ENCODE measurements at places on chromosomes 3 and 15. TPM values are rescaled to one million over a fixed set of nuclear protein-coding genes. Genes with fewer than 3 reads are reported as not detected.

The MINDY4B gene
- total RNA-seq, result not detected

The BLOC1S6 gene
- total RNA-seq, result 71.4 TPM

The LMCD1 gene
- 221 TPM for total RNA-seq

The NUSAP1 gene
- total RNA-seq, result 21.3 TPM

The IQCH gene
- total RNA-seq, result 3.0 TPM

The SMCO1 gene
- total RNA-seq, result not detected

The TEX9 gene
- total RNA-seq, result 8.8 TPM

The CDV3 gene
- 244 TPM for total RNA-seq

The ZNF662 gene
- 4.1 TPM for total RNA-seq

The NUP210 gene
- total RNA-seq, result 43.3 TPM

The THSD4 gene
- 19.6 TPM for total RNA-seq

The TBC1D5 gene
- total RNA-seq, result 100 TPM

The CMTM6 gene
- total RNA-seq, result 102 TPM

The CD276 gene
- total RNA-seq, result 153 TPM

The VGLL3 gene
- 55.7 TPM for total RNA-seq

DNA sequence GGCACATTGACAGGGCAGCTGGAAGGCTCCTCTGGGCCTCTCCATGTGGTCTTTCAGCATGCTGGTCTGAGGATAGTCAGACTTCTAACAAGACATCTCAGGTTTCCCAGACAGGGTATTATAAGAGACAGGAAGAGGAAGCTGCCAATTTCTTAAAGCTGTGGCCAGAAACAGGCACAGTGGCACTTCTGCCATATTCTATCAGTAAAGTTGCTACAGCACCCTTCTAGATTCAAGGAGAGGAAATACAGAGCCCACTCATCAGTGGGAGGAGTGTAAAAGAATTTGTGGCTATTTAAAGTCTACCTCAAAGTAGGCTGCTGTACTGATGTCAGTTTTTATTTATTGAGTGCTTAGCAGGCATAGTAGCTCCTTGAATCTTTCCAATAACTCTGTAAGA, 55.5 kb downstream of the BTD start:
- DNase-seq, result no peak

- no peak for DNase-seq
These were observed 74.4 kb upstream of the HES1 start for GRCh38 chr3:194061421-194062030.

DNA sequence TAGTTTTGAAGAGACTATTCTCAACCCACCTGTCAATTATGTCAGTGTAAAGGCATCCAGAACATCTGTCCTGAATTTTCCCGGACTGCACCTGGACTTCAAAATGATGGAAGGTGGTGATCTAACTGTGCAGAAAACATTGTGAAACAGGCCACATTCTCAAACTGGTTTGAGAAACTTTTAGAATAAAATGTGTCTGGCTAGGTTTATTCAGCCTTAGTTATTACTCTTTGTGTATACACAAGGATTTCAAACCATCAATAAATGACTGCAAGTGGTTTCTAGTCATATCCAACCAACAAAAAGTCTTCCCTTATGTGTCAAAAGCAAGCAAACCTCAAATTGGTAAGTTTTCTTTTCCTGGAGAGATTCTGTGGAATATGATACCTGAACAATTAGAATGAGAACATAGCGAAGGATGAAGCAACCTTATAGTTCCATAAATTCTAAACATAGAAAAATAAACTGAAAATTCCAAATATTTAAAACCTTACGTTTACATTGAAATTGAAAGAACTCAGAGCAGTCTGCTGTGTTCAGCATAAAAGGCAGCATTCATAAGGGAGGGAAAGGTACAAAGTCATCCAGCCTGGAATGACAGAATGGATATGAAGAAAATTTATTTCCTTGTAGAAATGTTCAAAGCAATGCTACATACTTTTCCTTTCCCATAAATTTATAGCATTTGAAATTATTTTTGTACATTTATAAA, 306.6 kb upstream of the TGFBR2 start:
- DNase-seq, result no peak

DNA sequence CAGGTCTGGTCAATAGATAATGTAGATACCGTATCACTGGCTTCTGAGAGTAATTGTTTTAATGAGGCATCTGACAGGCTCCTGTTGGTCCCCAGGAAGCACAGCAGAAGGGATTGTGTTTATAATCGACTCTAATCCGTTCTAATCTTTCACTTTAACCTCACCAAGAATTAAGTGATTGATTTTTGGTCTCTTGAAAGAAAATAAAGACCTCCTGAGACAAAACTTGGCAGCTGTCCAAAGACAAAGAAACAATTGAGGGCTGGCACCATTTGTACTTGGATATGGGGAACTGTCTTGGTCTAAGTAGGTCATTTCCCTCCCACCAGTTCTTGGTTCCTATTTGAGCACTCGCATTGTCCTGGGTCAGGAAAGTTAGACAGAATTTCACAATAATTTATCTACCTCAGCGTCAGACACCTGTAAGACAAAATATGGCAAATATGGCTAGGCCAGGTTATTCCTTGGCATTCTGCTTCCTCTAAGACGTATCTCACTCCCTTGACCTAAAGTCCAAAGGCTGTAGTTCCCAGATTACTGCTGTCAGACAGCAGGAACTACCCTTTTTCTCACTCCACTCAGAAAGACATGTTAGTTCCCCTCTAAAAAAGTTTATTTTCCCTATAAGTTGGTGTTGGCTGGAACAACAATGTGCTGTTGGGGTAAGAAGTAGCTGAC, 22.7 kb upstream of the CD96 start:
- DNase-seq, result no peak

DNA sequence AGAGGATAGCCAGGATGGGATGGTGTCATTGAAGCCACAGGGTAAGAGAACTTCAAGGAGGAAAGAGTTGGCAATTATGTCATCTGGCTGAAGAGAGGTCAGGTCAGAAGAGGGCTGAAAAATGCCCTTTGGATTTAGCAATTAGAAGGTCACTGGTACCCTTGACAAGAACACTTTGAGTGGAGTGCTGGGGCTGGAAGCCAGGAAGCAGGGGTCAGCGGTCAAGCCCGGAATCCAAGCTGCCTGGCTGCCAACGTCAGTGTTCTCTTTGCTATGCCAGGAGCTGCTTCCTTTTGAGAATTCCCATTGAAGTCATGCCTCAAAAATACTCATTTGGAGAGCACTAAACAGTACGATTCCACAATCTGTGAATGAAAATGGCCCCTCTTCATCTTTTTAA, 386.5 kb downstream of the SHQ1 start:
- no peak for DNase-seq

DNA sequence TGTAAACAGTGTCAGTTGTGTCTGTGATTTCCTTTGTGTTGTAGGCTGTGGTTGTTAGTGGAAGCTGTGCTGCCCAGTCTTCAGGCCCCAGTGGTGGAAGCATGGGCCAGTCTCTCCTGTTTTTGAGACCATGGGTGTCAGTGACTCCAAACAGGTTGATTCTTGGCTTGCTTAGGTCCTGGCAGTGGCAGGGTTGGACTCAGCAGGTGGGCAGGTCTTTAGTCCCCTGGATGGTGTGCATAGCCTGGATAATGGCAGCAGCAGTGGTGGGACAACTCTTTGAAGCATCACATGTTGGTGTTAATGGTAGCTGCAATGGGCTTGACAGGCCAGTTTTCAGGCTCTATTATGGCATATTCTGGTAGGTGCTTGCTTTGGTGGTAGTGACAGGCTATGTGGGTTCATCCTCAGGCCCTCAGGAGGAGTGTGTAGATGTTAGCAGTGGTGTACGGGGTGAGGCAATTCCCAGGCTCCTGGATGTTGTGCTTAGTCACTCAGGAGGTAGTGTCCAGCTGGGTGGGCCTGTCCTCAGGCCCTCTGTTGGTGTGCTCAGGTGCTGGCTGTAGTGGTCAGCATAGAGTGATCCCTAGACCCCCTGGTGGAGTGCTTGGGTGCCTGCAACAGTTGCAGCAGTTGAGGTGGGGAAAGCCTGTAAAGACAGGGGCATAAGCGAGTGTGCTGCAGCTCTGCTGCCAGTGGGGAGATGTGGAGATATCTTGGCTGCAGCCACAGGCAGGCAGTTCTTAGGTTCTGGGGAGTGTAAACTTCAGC, 596.7 kb downstream of the PDCD6IP start:
- no peak for DNase-seq

- DNase-seq, result no peak
These were observed 222.9 kb downstream of the WDR72 start for GRCh38 chr15:53536479-53537120.

DNA sequence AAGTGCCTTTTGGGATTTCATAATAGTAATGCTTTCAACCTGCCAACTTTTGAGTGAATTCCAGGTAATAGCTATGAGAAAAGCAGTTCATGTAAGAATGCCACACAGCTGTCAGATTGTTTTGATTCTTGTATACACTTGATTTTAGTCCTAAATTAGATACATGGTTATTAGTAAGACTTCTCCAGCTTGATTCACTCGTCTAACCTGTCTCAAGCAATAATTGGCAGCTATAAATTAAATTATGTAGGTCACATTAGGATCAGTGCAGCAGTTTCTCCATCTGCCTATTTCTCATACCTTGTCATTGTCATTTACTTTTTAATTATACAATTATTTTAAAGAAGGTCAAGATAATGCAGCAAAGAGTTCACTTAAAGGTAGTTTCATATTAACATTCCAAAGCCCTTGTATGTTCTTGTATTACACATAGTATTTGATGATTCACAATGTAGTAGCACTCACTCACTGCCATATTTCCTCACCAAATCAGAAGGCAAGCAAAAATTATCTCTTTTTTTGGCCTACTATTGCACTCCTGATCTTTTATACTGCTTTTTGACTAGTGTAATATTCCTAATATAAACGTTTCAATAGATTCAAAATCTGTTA, 10.9 kb upstream of the CRYBG3 start:
- DNase-seq, result no peak

DNA sequence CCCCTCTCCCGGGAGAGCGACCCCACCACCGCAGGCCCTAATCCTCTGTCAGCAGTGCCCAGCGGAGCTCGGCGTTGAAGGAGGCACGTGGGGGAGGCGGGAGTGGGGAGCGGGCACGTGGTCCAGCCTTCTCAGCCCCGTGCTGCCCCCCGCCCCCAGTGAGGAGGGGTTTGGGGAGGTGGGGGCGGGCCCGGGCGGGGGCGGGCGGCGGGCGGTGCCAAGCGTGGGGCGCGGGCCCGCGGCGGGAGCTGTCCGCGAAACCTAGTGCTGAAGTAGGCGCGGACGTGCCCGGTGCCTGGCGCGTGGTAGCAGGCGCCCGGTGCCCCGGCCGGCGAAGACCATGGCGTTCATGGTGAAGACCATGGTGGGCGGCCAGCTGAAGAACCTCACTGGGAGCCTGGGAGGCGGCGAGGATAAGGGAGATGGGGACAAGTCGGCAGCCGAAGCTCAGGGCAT, at the start of gene CPLX3:
Gene CPLX3, plus strand, starts transcription at position 264 of the 456 bp plus-strand sequence. Its CDS starts 77 bp downstream, at position 341.
- DNase-seq, result no peak

GRCh38 chr15:51848811-51849210, 19.4 kb downstream of the TMOD3 start:
- no peak for DNase-seq

GRCh38 chr3:176078906-176079305, 1118.4 kb downstream of the TBL1XR1 start:
- no peak for DNase-seq

DNA sequence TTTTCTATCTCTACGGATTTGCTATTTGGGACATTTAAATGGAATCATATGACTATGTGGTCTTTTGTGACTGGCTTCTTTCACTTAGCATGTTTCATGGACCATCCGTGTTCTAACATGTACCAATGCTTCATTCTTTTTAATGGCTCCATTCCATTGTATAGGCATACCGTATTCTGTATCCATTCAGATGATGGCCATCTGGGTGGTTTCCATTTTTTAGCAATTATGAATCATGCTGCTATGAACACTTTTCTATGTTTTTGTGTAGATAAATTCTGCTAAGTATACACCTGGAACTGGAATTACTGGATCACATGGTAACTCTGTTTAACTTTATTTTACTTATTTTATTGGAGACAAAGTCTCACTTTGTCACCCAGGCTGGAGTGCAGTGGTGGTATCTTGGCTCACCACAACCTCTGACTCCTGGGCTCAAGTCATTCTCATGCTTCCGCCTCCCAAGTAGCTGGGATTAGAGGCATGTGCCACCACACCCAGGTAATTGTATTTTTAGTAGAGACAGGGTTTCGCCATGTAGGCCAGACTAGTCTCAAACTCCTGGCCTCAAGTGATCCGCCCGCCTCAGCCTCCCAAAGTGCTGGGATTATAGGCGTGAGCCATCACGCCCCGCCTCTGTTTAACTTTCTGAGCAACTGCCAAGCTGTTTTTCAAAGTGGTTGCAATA, 13.4 kb downstream of the UBP1 start:
- no peak for DNase-seq

GRCh38 chr3:104886220-104886995, 480.3 kb upstream of the ALCAM start:
- no peak for DNase-seq

DNA sequence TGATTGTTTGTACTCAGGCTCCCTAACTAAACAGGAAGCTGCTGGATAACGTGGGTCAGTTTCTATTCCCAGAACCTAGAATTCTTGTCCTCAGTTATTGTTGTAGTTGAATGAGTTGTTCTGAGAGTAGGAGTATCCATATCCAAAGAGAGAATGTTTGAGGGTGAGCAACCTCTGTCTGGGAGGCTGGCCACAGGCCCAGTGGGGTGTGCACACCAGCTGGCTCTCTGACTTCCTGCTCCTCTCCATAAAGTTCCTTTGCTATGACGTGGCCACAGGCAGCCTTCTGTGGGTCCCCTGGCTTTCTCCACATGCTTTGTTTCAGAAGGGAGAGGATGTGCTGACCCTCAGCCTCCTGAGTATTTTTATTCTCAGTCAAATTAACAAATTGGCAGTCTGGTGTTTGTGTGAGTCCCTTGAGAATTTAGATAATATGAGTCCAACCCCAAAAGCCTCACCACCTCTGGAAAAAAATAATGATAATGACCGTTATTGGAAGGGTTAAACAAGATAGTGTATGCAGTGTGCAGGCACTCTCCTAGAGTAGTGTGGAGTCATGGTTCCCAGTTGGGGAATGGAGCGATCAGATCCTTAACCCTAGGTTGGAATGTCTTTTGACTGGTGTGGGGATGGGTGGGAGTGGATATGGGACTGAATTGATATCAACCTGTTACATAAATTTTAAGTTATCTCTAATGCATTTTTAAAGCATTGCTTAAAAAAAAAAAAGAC, 47.6 kb upstream of the MED12L start:
- peak; percentile 79 for DNase-seq

- DNase-seq, result no peak
These were observed 20.7 kb upstream of the TIMP4 start for GRCh38 chr3:12179441-12179840.

DNA sequence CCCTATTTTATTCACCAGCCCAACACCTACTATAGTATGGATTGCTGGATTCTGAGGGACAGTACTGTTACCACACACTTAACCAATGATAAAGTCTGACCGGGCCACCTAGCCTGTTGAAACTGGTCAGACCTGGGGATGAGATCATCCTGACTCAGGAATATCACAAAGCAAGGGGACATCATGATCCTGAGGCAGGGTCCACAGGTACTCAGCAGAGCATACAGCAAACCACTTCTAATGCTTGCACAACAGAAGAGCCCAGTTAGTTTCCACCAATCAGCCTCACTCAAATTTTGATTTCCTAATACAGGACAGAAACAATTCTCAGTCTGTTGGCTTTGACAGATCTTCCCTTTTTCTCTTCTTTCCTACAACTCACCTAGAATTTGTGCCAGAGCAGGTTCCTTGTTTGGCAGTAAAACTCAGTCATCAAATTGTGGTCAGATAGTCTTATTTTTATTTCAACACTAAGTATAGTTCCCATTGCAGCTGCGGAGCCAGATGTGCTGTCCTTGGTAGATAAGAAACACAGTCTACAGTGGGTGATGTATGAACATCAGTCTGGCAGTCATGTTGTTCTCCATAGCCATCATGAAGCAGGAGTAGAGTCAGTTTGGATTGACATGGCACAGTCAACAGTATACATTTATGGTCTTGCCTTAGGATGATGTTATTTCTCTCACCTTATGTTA, 90.1 kb upstream of the PRR23C start:
- DNase-seq, result no peak

GRCh38 chr3:197750396-197750831, 731 bp downstream of the FYTTD1 start:
- DNase-seq, result no peak

Measured in kidney epithelial cell (primary cell).